Myocyte (in vitro differentiated cells): ENCODE measurements at places on chromosomes 7 and 10.

DNA sequence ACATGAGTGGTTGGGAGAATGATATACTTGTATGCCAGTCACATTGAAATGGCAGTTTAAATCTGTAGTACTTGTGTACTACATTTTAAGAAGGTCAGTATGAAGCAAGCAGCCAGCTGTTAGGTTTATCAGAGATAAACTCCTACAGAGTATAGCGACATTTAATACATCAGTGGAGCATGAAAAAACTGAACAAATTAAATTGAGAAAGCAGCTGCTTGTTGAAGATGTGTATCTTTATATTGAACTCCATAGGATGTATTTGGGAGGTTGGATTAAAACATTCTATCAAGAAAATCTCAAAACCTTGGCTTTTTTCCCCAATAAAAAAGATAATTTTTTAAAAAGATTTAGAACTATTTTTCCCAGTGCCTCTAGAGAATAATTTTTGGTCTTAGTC is 47.8 kb downstream of the PHF14 start:
- DNase-seq: peak; percentile 3

GRCh38 chr7:1407892-1408291 is 51.4 kb downstream of the MICALL2 start:
- DNase-seq: no peak

DNA sequence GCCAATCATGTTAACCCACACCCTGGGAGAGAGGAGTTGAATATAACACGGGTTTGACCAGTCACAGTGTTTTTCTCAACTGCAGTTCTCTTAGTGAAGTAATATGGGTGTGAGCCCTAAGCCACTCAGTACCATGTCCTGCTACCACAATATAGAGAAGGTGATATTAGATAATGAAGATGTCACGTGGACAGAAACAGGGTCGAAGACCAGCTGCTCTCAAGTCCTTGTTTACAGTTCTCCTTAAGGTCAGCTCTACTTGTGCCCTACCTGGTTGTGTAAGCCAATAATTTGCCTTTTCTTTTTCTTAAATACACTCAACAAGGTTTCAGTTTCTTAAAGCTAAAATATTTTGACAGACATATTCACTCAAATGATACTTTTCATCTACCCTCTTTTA is 128.3 kb upstream of the POT1 start:
- peak; percentile 9 for DNase-seq

GRCh38 chr10:89352802-89353201 is 25.0 kb downstream of the IFIT3 start:
- no peak for DNase-seq

DNA sequence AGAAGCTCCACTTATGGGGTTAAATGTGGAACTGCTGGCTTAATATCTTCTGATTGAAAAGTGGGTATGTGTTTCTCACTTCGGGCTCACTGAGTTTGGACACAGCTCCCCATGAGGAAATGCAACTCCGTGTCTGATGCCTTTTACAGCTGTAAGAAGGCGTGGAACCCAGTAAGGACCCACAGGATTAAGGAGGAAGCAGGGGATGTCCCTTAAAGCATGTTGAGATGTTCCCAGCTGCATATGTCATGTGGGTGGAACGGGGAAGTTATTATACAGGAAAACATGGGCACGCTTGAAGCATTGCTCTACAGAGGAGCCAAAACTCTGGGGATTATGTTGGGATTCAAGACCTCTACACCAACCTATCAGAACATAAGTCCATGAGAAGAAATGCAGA is 224.4 kb downstream of the NEBL start:
- DNase-seq: no peak

- DNase-seq: no peak
Measured at GRCh38 chr7:5433181-5433580, 9.5 kb upstream of the TNRC18 start.

DNA sequence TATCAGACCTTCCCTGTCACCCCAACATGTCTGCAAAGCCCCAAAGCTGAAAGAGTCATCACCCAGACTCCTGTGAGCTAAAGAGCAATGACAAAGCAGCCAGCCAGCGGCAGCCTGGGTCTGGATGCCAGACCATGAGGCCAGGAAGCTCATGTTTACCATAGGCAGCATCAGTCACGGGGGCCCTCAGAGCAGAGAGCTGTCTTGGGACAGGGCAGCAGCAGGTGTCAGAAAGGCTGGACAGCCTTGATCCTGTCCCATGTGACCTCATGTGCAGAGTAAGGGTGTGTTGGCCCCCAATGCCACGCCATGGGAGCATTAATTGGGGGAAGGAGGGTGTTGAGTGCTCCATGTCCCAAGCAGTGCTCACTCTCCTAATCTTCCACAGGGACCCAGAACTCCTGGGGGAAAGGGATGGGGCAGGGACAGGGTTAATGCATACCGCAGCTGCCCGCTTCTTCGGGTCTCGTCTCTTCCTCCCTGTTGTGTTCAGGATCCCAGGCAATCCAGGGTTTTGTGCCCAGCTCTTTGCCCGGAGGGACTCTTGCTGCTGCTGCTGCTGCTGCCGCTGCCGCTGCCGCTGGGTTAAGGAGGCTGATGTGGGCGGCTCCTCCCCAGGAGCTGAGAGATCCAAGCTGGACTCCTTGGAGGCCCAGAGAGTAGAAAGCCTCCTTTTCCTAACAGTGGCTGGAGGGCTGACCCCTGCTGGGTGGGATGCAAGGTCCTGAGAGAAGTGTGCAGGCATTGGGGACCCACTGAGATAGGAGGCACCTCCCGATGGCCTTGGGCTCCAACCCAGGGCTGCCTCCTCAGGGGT is 7.1 kb downstream of the CCDC201 start:
- DNase-seq: no peak

- peak; percentile 35 for DNase-seq
Measured at GRCh38 chr10:97131666-97132065, 54.1 kb downstream of the SLIT1 start.

GRCh38 chr10:72353028-72353964 is 1.4 kb downstream of the DNAJB12 start:
- DNase-seq: peak; percentile 59

DNA sequence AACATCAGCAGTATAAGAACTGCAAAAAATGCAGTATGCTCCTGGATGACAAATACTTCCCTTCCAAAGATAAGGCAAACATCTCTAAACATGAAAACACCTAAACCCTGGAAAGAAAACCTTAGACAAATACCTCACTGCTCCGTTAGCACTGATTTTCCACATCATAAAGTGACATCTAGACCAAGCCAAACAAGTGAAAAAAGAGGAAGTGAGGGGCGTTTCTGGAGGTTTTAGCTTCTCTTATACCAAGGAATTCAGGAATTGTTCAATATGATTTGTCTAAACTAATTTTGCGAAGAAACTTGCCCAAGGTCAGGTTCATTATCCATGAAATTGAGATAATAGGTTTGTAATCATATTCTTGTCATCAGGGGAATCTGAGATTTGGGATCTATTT is 279.7 kb downstream of the ADRA2A start:
- no peak for DNase-seq

GRCh38 chr10:43259213-43259991 is 7.5 kb downstream of the RASGEF1A start:
- DNase-seq: no peak

DNA sequence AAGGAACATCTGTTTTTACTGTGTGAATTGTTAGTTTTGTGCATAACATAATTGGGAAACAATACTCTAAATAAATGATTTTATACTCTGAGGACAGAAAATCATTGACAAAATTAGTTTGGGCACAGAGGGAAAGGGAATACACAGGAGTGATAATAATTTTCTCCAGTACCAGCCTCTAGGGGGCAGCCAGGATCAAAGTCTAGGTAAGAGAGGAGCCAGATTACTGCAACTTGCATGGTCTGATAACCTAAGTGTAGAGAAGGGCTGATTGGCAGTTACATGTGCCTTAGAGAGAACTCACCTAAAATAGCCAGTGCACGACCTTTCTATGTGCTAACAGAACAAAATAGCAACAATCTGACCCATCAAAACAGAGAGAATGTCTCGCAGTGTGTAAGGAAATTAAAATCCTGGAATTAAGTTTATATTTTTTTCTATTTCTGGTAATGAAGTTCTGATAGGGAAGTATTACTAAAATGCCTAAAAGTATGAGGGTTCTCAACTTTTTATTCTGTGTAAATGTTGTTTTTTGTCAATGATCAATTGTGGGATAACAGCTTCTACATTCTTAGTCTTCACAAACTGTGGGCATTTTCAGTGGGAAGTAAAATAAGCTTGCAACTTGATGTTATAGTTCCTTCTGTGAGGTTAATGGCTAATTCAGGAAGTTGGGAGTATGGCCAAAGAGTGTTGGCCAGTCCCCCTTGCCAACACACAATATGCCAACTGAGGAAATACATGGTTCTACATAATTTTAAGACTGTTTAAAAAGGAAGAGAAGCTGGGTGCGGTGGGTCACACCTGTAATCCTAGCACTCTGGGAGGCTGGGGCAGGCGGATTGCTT is 66.4 kb downstream of the EXOC6 start:
- peak; percentile 81 for DNase-seq

DNA sequence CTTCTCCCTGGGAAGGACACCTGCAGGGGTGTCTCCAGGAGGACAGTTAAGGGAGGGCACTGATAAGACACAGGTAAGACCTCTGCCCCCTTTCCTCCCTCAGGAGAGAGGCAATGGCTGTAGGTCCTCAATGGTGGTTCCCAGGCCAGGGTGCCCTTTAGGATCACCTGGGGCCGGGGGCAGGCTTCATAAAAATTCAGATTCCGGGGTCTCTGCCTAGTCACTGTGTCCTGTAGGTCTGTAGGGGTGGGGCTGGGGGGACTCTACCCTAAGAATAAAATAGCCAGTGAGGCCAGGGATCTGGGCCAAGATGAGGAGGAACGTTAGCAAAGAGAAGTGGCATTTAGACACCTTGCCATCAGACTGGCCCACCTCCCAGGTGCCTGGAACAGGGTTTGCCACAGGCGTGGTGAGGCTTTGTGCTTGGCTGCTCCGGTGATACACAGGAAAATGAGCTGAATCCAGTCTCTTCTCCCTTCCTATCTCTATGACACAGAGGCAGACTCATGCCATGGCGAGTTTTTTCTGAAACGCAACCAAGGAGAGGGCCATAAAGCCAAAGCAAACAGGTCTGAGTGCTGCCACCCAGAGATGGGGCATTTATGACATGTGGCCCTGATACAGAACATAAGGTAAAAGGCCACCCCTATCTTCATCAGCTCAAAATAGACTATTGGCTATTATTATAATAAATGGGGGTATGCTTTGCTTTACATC is 52.6 kb downstream of the SH3PXD2A start:
- DNase-seq: no peak

DNA sequence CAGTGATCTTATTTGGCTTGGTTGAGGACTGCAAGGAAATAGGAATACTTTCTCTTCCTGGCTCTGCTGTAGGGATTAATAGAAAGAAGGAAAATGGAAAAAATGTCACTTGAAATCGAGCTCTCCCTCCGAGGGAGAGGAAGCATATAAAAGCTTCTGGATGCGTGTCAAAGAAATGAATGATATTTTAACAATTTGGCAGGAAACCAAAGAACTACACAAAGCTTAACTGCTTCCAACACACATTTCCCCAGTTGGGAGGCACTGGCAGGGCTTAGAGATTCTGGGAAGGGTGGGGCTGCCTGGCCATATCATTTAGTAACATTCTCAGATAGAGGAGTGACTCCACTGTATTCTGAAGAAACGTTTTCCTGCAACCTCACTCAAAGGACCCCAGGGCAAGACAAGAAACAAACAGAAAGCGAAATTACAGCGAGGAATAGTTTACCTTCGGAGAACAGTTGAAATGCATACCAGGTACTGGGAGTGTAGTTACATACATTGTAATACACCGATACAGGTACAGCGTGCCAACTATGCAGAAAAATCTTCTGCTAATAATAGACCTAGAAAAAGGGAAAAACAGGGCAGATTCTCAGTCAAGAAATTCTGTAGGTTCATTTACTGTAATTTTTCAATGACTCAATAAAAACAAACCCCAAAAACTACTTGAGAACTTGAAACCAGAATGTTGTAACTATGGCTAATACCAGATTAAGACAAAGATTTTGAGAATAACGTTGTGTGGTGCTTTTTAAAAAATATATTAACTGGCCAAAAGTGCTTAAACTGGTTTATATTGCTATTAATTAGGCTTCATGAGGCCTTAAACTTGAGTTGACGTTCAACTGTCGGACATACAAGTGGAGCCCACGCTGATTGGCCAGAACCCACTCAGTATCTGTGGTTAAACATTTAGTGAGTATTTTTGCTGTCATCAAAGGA is 75.7 kb upstream of the ASAH2 start:
- peak; percentile 83 for DNase-seq

- peak; percentile 33 for DNase-seq
Measured at GRCh38 chr7:16646472-16647072, 591 bp downstream of the BZW2 start.

DNA sequence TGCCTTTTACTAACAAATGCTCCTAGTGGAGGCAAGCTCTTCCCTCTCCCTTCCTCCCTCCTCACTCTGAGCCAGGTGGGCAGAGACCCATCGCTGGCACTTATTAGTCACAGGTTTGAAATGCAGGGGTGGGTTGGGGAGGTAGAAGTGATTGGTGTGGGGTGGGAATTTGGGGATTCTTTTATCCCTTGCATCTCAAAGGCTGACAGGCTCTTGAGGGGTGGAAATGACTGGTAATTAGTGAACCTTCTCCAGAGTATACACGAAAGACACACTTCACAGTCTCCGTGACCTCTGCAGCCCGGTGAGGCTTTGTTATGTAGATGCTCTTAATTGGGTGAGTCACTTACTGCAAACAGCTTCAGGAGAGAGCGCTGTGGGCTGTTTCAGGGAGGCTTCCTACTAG is 13.9 kb upstream of the LRMDA start:
- no peak for DNase-seq

DNA sequence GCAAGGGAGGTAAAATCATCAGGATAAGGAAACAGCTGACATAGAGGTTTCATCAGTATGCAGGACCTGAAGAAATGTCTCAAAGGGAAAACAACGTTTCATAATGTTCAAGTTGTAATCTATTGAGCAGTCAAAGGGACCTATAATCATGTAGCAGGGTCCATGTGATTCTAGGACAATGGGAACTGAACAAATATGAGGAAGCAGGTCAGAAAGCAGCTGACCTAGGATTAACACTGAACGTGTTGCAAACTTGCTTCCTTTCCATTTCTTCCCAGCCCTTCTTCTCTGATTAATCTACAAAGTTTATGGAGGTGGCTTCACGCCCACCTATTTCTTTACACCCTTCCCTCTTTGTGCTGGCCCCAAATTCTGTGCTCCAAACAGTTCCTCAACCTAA is 256.9 kb upstream of the AKR1E2 start:
- no peak for DNase-seq

- DNase-seq: peak; percentile 32
Measured at GRCh38 chr10:76301950-76302349, 870.5 kb downstream of the LRMDA start.

- DNase-seq: no peak
Measured at GRCh38 chr7:151380199-151381097, 29.4 kb downstream of the WDR86 start.

- no peak for DNase-seq
Measured at GRCh38 chr7:78443811-78444210, 645.2 kb downstream of the PHTF2 start.
